ENCODE measurements at places on chromosomes 4 and X. TPM values are rescaled to one million over a fixed set of nuclear protein-coding genes. Genes with fewer than 3 reads are reported as not detected.

- no peak for DNase-seq
Measured at GRCh38 chrX:126985981-126986380, 166.5 kb downstream of the PRR32 start.

DNA sequence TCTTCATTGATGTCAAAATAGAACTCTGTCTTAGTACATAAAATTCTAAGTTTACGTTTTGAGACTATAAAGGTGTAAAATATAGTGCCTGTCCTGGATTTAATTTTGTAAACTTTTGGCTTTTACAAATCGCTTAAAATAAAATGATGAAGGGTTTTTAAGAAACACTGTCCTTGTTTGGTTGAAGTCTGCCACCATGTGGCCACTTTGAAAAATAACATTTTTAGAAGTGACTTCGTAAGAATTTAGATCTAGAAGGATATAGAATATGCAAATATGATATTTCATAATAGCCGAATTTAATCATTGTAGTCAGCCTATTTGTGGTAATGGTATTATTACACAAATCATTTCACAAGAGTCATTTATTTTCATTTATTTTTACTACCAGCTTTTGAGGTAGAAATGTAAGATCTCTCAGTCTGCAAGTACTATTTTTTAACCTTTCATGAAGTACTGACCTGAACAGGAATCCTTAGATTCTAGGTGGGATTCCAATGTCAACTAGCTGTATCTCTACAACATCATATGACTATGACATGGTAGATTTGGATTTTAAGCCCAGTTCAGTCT, 31.0 kb upstream of the FAT4 start:
- DNase-seq: no peak

- no peak for DNase-seq
Measured at GRCh38 chrX:74178536-74178935, 125.4 kb upstream of the ZCCHC13 start.

DNA sequence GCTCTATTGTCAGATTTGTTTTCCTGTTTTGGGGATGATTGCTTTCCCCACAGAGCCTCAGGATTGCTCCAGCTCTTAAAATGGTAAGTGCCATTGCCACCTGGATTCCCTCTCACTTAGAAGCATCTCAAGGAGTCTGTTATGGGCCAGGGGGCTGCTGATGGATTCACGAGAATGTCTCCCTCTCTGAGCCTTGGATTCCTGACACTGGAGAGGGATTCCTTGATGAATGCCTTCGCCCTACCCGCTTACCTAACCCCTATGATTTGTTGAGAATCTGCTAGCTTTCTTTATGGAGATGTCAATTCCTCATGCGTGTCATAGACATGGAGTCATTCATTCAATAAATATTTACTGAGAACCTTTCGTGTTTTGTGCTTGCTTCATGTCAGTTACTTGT, 36.9 kb upstream of the TENM3 start:
- no peak for DNase-seq

GRCh38 chr4:141246683-141247429, 26.2 kb downstream of the ZNF330 start:
- DNase-seq: no peak

- no peak for DNase-seq
Measured at GRCh38 chr4:46484881-46485280, 95.0 kb upstream of the GABRA2 start.

DNA sequence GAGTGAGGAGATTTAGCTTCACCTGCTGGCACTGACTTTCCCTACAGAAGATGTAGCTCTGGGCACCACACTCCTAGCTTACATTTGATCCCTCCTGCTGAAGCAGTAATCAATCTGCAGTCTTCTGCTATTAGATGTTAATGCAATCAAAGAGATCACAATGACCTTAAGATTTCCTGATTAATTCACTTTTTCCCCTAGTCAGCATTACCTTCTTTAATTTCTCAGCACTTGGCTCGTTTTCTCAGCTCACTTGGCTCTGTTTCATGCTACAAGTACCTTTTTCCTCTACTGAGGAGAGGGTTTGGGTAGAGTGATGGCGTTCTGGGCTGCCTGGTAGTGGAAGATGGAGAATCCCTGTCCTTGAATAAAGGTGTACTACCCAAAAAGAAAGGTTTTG, 113.0 kb upstream of the PAK3 start:
- no peak for DNase-seq

DNA sequence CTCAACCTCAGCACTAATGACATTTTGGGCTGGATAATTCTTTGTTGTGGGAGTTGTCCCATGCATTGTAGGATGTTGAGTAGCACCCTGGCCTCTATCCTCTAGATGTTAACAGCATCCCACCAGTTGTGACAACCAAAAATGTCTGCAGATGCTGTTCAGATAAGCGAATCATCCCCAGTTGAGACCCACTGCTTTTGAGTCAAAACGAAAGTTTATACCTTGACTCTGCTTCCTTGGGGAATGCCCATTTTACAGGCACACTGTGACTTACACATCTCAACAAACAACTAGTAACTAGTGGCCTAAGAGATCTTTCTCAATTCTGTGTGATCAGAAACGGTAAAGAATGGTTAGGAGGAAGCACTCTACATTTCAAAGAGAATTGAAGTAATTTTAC, 37.0 kb downstream of the SEPSECS start:
- no peak for DNase-seq

DNA sequence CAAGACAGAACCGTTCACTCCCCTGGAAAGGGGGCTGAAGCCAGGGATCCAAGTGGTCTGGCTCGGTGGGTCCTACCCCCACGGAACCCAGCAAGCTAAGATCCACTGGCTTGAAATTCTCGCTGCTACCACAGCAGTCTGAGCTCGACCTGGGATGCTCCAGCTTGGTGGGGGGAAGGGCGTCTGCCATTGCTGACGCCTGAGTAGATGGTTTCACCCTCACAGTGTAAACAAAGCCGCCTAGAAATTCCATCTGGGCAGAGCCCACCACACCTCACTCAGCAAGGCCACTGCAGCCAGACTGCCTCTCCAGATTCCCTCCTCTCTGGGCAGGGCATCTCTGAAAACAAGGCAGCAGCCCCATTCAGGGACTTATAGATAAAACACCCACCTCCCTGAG, 13.4 kb upstream of the PBDC1 start:
- DNase-seq: no peak

DNA sequence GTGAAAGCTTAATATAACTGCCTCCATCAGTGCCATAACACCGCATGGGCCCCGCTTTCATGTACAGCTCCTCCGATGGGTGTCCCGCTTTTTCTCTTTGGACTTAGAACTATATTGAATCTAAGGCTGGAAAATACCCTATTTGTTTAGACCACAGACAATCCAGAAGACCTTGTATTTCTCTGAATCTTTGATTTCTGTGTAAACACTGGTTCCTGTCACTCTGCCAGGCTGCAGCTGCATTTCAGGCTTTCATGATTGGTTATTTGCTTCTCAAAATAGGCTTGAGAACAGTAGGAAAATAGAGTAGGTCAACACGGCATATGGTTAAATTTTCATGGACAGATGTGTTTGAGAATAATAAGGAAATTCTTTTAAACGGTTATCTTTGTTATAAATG, 80.0 kb downstream of the NWD2 start:
- no peak for DNase-seq

DNA sequence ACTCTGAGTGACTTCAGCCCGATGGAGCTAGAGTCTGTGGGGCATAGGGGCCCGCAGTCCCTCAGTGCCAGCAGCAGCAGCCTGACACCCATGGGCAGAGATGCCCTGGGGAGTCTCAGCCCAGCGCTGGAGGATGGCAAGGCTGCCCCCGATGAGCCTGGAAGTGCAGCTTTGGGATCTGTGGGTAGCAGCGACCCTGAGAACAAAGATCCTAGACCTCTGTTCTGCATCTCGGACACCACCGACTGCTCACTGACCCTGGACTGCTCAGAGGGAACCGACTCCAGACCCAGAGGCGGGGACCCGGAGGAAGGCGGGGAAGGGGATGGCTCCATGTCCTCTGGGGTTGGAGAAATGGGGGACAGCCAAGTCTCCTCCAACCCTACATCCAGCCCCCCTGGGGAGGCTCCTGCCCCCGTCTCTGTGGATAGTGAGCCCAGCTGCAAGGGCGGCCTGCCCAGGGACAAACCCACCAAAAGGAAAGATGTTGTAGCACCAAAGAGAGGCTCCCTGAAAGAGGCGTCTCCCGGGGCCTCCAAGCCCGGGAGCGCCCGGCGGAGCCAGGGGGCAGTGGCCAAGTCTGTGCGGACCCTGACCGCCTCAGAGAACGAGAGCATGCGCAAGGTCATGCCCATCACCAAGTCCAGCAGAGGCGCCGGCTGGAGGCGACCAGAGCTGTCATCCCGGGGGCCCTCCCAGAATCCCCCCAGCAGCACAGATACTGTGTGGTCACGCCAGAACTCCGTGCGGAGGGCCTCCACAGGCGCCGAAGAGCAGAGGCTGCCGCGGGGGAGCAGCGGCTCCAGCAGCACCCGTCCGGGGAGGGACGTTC, 39.5 kb downstream of the FHDC1 start:
- DNase-seq: no peak

GRCh38 chr4:139523076-139523475, 32.9 kb downstream of the SETD7 start:
- DNase-seq: no peak

DNA sequence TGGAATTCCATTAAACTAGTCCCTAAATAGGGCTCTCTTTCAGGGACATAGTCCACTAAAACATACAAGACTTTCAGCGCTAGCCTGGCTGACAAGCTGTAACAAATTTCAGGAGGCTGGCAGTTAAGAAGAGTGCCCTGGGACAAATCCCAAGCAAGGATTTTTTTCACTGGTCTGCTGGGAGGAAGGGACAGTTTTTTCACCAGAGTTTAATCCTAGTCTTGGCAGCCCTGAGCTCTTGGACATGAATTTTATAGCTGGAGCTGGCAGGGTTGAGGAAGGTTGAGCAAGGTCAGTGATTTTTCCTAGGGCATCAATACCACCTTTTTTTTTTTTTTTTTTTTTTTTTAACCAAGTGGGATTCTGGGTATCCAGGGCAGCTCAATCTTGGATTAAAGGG, 184.4 kb downstream of the SH2D1A start:
- DNase-seq: no peak

DNA sequence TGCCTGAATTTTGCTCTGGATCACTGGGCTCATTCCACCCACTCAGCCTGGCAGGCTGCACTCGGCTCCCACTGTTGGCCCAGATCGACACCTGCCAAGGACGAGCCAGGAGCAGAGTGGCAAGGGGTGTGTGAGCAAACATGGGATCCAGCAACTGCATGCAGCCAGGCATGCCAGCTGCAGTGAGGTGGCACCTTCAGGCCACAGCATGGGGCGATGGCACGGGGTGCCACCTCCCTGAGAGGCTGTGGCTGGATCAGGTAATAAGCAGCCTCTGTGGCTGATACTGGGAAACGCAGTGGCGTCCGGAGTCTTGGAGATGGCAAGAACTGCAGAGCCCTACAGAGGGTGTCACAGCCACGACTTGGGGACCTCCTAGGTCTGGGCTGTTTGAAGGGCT, 244.5 kb upstream of the FSTL5 start:
- no peak for DNase-seq

Gene GCNA
- total RNA-seq: 6.6 TPM

Gene RBM3
- total RNA-seq: 278 TPM

Gene ZRSR2
- total RNA-seq: 15.9 TPM

Gene PNMA6F
- total RNA-seq: not detected

Gene TEX13C
- total RNA-seq: not detected

Gene SERPINA7
- total RNA-seq: not detected

Data from activated CD8-positive, alpha-beta T cell treated with anti-CD3 and anti-CD28 coated beads, Interleukin-2, amount 10 ng/mL, durations not matched to agents 7 days and 5 days (primary cell).